ENCODE measurements at places on chromosomes 13 and 19.

- DNase-seq, result no peak
Observed at GRCh38 chr13:28753208-28753892, 34.6 kb upstream of the SLC46A3 start.

GRCh38 chr19:55440411-55441105 lies 2.5 kb downstream of the SHISA7 start:
- no peak for DNase-seq

- peak; percentile 93 for DNase-seq
Observed at GRCh38 chr19:58562122-58563033, 4.0 kb upstream of the UBE2M start.

DNA sequence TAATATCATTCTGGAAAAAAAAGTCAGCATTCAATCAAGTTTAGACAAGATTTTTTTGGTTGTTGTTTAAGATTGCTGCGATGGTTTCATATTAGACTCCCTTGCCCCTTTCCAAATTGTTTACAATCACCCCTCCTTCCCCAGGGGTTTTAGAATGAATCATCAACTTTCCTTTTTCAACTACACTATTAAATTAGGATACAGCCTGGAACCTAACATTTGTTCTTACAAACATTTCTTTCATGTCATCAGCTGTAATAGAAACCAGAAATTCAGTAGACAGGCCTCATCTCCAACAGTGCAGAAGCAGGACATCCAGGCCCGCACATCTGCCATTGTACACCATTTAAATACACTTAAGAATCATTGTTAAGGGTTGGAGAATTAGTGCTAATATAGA lies 44.4 kb upstream of the WDFY2 start:
- DNase-seq, result no peak

- DNase-seq, result no peak
Observed at GRCh38 chr19:58277748-58278540, 811 bp upstream of the ZNF8 start.

DNA sequence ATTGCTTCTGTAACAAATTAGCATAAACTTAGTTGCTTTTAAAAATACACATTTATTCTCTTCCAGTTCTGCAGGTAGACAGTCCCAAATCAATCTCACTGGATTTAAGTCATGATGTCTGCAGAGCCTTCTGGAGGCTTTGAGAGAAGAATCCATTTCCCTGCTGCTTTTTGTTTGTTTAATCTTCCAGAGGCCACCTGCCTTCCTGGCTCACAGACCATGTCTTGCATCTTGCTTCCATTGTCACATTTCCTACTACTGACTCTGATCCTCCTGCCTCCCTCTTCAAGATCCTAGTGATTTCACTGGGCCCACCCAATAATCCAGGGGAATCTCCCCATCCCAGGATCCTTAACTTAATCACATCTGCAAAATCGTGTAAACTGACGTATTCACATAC lies 473.3 kb downstream of the ITGBL1 start:
- DNase-seq, result no peak

DNA sequence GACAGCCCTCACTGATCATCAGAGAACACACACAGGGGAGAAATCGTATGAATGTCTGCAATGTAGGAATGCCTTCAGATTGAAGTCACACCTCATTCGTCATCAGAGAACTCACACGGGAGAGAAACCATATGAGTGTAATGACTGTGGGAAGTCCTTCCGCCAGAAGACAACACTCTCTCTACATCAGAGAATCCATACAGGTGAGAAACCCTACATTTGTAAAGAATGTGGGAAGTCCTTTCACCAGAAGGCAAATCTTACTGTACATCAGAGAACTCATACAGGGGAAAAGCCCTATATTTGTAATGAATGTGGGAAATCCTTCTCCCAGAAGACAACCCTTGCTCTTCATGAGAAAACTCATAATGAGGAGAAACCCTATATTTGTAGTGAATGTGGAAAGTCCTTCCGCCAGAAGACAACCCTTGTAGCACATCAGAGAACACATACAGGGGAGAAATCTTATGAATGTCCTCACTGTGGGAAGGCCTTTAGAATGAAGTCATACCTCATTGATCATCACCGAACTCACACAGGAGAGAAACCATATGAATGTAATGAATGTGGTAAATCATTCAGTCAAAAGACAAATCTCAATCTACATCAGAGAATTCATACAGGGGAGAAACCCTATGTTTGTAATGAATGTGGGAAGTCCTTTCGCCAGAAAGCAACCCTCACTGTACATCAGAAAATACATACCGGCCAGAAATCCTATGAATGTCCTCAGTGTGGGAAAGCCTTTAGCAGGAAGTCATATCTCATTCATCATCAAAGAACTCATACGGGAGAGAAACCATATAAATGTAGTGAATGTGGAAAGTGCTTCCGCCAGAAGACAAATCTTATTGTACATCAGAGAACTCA lies 32.5 kb downstream of the ZNF567 start:
- DNase-seq, result no peak

DNA sequence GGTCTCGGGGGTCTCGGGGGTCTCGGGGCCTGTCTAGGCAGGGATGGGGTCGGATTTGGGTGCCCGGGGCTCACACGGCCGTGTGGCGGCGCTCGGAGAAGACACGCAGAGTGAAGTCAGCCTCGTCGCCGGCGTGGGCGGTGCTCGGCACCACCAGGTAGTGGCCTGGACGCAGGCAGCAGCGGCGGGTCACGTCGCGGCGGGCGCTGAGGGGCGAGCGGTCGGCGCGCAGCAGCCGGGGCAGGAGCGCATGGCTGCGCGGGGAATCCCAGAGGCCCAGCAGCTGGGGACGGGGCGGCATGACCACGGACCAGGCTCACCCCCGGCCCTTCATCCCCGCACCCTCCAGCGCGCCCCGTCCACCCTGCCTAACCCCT lies 8.2 kb downstream of the CAPN12 start:
- DNase-seq, result peak; percentile 90

- no peak for DNase-seq
Observed at GRCh38 chr19:5042556-5042955, 73.6 kb downstream of the KDM4B start.

DNA sequence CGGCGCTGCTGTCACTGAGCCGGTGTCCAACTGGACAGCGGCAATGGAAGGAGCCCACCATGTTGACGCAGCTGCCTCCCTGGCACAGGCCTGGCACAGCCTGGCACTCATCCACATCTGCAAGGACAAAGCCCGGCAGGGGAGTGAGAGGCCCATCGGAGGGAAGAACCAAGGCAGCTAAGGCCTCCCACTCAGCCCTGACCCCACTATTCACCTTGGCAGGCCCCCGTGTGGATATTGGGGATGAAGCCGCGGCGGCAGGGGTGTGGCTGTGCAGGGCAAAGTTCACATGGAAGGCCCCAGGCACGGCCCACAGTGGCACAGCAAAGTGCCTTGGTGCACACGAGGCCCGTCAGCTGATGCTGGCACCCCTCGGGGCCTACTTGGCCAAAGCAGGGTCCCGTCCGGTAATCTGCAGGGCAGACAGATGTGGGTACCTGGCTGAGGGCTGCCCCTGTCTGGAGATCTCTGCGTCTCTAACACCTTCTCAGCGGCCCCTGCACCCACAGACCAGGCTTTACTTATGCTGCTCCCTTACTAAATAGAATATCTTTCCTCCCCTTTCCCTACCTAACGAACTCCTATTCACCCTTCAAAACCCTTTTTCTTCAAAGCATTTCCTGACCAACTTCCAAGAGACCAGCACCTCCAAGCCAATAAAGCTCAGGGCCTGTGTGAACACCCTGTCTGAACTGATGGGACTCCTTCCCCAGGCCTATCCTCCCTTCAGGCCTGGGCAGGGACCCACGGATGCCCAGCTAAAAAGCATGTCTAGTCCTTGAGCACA lies 7.5 kb downstream of the FBN3 start:
- peak; percentile 75 for DNase-seq

GRCh38 chr13:21608961-21609360 lies 5.0 kb upstream of the MICU2 start:
- DNase-seq, result no peak

DNA sequence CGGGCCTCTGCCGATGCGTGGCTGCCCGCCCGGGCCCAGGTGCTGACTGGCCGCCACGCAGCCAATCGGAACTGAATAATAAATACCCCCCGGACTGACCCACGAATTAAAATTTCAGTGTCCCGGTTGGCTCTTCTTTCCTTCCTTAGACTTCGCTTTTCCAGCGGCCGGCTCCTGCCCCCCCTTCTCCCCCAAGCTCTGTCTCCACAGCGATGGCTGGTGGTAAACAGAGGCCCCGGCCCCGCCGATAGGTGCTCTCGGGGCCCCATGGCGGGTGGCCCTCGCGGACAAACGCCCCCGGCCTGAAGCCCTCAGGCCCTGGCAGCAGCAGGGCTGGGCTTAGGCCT lies 2.6 kb downstream of the ZBTB7A start:
- no peak for DNase-seq

GRCh38 chr13:99981735-99982035 lies at the start of gene ZIC2:
Gene ZIC2 (plus strand): TSS chr13:99981784. CDS start chr13:99982065, 281 bp downstream.
- DNase-seq, result no peak

DNA sequence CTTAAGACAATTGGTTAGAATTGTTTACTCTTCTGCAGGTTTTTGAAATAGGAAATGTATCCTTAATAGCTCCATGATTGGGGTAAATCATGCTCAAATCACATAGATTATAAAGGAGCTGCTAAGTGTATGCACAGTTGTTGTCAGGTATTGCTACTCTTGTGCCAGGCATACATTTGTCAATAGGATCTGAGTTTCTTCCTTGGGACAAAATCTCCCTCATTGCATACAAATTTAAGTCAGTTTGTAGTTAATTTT lies 109.3 kb upstream of the MLNR start:
- DNase-seq, result no peak

- no peak for DNase-seq
Observed at GRCh38 chr13:20350819-20351218, 118.7 kb upstream of the GJB6 start.

DNA sequence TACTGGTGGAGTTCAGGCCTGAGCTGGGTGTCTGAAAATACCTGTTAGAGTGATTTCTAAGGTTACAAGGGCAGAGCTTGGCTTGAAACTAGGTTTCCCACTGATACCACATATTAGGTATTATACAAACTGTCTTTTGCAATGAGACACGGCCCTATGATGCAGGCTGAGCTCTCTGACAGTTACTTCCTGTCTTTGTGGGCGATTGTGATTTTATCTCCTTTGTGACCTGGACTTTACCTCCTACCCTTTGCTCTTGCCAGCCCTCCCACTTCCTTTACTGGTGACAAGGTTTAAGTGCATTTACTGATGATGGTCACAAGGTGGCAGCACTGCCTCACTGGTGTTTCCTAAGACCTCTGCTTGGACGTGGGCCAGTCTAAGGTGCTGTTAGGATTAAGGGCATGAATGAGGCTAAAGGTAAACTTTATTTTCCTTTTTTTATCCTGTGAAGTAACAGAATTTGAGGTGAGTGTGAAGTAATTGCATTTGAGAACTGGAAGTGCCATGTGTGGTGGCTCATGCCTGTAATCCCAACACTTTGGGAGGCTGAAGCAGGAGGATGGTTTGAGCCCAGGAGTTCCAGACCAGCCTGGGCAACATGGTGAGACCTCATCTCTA lies 7.7 kb upstream of the CXCL17 start:
- no peak for DNase-seq

- DNase-seq, result no peak
Observed at GRCh38 chr19:42568006-42568405, 26.7 kb downstream of the CEACAM8 start.

DNA sequence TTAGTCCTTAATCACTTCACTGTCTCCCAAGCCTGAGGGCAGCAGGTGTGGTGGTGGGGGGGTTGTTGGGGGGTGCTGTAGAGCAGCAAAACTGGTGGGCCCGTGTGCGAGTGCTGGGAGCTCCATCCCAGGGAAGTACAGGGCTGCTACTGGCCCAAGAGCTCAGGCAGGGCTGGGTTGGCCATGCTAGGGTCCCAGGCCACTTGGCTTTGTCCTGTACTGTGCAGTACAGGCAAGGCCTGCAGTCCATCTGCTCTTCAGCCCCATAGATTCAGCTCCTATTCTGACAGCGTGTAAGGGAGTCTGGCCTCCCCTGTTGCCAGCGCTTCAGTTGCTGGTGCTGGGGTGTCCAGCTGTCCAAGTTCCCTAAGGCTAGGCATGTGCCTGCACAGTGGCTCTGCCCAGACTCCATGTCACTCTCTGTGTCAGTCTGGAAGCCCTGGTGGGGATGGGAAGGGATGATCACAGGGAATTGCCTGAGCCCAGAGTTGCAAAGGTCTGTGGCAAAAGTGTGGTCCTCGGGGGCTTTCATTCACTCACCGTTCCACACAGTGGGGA lies 1261.7 kb downstream of the EFNB2 start:
- no peak for DNase-seq

GRCh38 chr19:49772850-49773432 lies 6.1 kb downstream of the AP2A1 start:
- DNase-seq, result no peak

DNA sequence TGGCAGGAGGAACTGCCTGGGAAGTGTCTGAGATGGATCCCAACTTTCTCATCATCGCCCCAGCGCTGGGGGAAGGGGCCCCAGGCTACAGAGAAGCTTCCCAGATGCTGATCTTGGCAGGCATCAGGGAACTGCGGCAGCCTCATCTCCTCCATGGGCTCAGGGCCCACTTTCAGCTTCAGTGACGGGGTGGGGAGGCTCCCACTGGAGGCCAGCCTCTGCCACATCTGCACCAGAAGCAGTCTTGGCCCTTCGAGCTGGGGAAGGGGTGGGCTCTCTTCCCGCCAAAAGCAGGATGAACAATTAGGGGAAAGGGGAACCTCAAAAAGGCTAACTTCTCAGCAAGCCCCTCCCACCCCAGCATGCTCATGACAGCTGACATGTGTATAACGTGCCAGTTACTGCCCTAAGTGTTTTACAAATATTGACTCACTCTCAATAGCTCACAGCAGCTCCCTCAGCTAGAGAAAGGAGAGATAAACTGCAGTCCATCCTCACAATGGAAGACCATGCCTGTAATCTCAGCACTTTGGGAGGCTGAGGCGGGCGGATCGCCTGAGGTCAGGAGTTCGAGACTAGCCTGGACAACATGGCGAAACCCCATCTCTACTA lies 7.1 kb upstream of the S1PR2 start:
- DNase-seq, result no peak

GRCh38 chr13:67934617-67935330 lies 704.6 kb upstream of the PCDH9 start:
- no peak for DNase-seq

DNA sequence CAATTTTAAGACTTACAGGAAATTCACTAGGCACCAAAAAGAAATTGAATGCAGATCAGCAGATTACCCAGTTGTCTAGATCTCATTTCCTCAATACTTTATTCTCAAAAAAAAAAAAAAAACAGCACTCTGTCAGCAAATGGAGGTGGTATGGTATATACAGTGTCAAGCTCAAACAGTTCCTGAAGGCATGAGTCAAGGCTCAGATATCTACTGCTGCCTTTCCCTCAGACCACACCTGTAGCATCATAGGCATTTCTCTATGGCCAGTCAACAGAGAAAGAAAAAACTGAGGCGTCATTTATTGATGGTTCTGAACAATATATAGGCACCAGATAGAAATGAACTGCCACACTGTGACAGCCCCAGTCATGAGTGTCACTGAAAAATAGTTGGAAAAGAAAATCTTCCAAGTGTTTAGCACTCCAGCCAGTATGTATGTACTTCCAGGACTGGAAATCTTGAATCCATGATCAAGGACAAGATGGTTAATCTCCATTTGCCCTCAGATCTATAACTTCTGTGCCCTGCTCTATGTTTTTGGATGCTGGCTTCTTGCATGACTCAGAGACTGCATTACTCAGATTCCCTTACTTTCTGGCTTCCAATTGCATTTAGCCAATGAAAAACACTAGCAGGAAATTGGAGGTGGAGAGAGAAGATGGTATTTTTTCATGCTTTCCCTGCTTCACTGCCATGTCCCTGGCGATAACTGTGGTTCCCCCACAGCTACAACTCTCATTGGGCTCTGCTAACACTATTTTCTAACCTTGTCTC lies 8.4 kb upstream of the COG3 start:
- no peak for DNase-seq

GRCh38 chr19:29622166-29623070 lies 16.3 kb downstream of the POP4 start:
- no peak for DNase-seq
